Glomerular endothelial cell (primary cell): ENCODE measurements at places on chromosomes 2 and 18. TPM values are rescaled to one million over a fixed set of nuclear protein-coding genes. Genes with fewer than 3 reads are reported as not detected.

CHN1 gene
- 19.3 and 25.1 TPM in 2 replicates for total RNA-seq

REG1A gene
- not detected in 2 replicates for total RNA-seq

ZNF396 gene
- total RNA-seq: 0.23 and 0.53 TPM in 2 replicates

TRIM43 gene
- not detected in 2 replicates for total RNA-seq

CFAP221 gene
- total RNA-seq: 1.1 and 3.1 TPM in 2 replicates

GPR155 gene
- 2.5 and 3.8 TPM in 2 replicates for total RNA-seq

MXD1 gene
- total RNA-seq: 4.6 and 4.8 TPM in 2 replicates

SKOR2 gene
- not detected in 2 replicates for total RNA-seq

DNA sequence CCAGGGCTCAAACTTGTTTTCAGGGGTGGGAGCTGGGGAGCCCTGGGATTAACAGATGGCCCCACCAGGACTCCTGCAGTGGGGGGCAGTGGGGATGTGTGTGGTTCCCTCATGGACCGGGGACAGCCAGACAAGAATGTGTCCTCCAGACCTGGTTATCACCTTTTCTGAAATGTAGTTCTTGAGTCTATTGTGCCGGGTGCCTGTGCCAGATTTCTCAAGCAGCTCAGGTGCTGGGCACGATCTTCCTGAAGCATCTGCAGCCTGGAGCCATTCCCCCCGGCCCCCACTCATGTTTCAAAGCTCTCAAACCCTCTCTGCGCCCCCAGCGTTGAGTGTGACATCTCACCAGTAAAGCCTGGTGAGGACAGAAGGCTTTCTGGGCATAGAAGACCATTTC is 48.4 kb upstream of the HAAO start:
- DNase-seq: no peak

DNA sequence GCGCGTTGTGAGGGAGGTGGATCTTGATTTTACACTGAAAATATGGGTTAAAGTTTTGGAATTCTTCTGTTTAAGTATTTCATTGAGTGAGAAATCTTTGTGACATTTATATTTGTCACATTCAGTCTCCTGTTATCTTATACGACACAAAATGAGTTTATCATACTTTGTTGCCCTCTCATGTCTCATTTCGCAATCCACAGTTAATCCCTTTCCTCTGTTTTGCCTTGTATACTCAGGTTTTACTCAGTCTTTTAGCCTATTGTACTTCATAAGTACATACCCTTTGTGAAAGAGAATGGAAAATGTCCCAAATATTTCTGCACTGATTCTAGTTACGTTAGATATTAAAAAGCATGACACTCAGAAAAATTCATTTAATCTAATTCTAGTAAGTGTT is 142.7 kb downstream of the ATP9B start:
- no peak for DNase-seq

GRCh38 chr2:129737660-129738527 is 241.6 kb upstream of the RAB6C start:
- DNase-seq: no peak

- no peak for DNase-seq
Observed at GRCh38 chr18:50559752-50560680, at the start of gene MAPK4. Gene MAPK4, plus strand, starts transcription at chr18:50560087. Its CDS starts 103,872 bp downstream, at chr18:50663959.

DNA sequence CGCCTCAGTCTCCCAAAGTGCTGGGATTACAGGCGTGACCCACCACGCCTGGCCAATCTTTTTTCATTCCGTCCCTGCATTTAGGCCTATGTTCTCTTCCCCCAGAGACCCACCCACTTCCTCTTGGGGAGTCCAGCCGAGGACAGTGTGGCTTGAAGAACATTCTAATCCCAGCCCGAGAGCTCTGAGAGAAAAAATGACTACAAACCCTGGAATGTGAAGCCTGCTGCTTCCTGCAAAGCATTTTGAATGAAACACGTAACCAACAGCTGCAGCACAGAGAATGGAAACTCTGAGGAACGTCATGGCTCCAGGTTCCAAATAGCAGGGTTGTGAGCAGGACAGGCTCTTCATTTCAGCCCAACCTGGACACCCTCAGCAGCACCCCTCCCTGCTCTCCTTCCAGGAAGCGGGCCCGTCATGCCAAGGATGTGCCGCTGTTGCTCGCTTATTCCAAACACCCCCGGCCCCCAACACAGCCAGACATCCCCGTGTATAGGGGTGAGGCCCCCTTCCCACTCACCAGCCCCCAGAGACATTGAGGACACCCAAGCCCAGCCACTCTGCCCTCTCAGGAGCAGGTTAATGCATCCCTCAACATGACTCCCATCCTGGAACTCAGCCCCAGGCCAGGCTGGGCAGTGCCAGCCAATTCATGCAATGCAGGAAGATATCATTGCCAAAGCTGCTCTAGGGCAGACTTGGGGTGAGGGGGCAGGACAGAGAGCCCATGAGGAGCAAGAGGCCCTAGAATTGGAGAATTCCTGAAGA is 139.8 kb downstream of the ZFP36L2 start:
- DNase-seq: peak; percentile 99

GRCh38 chr2:95342556-95343320 is 45.6 kb downstream of the KCNIP3 start:
- no peak for DNase-seq

DNA sequence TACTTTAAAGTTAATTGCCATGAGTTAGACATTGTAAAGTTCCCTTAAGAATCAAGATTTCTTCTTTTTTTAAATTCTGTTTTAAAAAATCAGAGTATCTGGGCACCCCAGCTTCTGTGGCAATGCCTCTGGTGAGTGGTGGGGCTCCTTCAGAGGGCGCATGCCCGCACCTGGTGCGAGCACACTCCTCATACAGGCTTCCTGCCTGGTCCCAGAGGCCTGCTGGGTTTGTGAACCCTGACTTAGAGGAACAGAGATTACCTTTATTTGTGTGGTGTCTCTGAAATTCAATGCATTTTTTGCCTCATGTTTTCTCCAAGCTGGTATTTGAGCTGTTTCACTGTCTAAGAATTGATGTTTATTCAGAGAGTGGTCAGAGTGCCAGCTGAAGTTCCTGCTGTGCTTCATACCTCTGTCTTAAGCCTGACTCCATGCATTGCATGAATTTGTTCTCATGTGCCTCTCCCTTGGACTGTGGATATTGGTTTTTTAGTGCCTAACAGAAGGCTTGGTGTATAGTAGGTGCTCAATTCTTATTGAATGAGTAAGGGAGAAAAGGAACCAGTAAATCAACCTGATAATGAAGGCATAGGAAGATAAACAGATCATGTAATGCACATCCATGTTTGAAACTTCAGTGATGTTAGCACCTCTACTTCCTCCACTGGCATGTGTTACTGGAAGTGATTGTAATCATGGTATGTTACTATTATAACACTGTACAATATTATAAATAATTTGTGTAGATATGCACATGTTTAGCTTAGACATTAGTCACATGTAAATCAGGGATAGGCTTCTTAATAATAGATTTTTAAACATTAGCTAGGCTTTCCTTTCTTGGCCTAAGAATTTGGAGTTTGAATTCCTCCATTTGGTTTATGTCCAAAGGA is 29.0 kb downstream of the PHLPP1 start:
- DNase-seq: no peak
